ENCODE measurements at places on chromosomes 6 and 20. TPM values are rescaled to one million over a fixed set of nuclear protein-coding genes. Genes with fewer than 3 reads are reported as not detected.

GRCh38 chr6:163398815-163399214 lies 15.7 kb upstream of the QKI start:
- DNase-seq = no peak

The C20orf202 gene
- not detected for total RNA-seq

The SLPI gene
- 0.74 TPM for total RNA-seq

The CLDN20 gene
- not detected for total RNA-seq

GRCh38 chr20:2101865-2102584 lies 398 bp downstream of the STK35 start:
- peak; percentile 67 for DNase-seq

DNA sequence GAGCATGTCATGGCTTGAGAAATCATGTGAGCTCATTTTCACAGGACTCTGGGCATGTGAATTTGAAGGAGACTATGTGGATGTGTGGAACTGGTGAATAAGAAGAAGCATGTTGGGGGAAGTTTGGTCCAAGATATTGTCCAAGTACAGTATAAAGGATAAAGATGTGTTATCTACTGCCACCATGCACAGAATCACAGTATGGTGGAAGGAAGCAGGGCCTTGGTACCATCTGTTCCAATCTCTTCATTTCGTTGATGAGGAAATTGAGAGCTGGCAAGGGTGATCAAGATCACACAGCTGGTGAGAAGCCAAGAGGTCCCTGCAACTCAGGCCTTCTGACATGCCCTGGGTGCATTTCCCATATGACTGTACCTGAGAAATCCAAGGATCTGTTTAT lies 31.5 kb upstream of the RIPOR2 start:
- DNase-seq = no peak

The LCA5 gene
- total RNA-seq = 7.0 TPM

The NANP gene
- 7.3 TPM for total RNA-seq

The TFEB gene
- 13.3 TPM for total RNA-seq

- DNase-seq = no peak
These were observed 33.3 kb upstream of the NRN1 start for GRCh38 chr6:6039946-6040509.

GRCh38 chr6:169816054-169816453 lies 64.6 kb downstream of the ERMARD start:
- no peak for DNase-seq

The NRSN1 gene
- not detected for total RNA-seq

DNA sequence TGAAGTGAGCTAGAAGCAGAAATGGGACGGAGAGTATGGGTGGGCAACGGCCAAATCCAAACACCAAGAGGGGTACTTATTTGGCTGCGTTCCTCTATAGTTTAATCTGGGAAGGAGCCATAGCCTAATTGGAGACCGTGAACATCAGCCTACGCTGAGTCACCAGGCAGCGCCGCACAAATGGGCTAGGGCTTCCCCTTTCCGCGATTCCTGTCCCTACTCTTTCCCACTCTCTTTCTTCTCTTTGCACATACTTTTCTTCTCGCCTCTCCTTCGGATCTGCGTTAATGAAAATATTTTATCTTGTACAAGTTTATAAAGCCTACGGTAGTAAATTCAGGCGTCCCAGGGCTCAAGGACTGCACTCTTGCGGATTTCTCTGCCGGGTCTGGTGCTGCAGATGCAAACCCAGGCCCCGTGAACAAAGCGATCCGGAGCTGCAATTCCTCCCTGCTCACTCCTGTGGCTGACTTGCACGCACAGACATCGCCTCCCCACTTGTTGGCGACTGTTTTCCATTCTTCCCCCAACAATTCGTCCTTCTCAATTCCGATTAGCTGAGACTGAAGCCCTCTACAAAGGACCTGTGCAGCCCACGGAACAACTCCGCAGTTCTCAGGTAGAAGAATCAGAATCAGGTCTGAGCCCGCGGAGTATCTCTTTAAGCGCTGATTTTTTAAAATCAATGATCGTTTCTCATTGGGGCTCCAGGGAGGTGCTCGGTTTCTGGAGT lies 4.2 kb upstream of the TBX18 start:
- DNase-seq = no peak

The PAX1 gene
- total RNA-seq = not detected
